Stimulated activated CD4-positive, alpha-beta T cell treated with anti-CD3 and anti-CD28 coated beads, Interleukin-2, amount 100 ng/mL, for 24 hours (primary cell): ENCODE measurements at places on chromosomes 11 and 22.

DNA sequence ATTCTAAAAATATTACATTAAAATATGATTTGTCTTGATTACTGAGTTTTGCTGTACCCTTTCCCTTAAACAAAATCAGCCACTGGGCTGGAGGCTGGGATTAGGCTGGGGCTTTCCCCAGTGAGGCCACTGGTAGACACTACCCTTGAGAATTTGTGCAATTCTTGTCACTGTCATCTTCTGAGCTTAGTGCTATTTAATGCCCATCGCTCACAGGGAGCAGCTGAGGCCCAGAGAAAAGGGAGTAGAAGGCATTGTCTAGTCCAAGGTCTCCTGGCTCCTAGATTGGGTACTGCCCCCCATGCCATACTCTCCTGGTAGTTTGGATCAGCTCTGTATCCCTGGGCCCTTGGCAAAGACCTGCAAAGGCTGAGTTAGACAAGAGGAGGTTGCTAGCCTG, 6.7 kb downstream of the CHRM1 start:
- DNase-seq = no peak

DNA sequence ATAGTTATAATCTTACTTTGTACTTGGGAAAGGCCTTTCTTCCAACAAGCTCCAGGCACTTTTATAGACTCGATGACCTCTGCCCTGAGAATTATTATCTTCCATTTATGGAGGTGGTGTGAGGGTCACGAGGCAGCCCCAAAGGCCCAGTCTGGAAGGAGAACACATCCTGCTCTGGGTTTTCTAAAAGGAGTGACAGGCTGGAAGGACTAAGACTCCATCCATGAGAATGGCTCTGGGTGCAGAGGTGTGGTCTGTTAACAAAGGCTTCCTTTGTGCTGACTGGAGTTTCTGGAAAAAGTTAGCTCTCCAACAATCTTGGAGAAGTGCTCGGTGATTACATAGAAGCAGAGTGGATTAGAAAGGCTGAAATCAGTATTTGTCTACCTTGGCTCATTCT, 74.7 kb upstream of the SESN3 start:
- DNase-seq = no peak

DNA sequence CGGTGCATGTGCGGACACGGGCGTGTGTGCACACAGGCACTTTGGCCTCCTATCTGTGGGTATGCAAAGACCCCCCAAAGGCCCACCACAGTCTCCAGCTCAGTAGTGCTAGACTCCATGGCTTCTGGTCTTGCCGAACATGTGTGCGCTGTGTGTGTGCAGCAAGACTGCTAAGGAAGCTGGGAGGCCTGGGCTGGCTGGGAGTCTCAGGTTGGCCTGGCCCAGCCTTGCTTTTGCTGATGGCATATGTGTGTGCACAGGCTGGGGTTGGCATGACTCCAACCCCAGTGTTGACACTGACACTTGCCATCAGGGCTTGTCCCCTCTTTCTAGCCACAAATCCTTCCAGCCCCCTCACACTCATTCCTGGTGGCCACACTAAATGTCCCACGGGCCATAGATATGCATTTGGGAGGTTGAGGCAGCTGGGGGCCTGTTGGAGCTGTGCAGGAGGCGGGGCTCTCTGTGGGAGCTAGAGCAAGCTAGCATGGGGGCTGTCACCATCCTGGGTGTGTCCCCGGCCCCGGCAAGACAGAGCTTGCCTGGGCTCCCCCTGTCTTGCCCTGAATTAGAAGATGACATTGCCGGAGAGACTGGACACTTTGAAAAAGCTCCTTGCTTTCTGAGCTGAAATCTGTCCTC, 60.9 kb upstream of the NECTIN1 start:
- no peak for DNase-seq

- no peak for DNase-seq
Measured at GRCh38 chr11:33396361-33396760, 139.2 kb downstream of the HIPK3 start.

GRCh38 chr22:48499456-48500425, 1327.9 kb downstream of the BRD1 start:
- DNase-seq = no peak

- DNase-seq = no peak
Measured at GRCh38 chr11:33214767-33215166, 42.4 kb upstream of the HIPK3 start.

GRCh38 chr11:69950621-69951020, 127.5 kb upstream of the ANO1 start:
- DNase-seq = no peak

DNA sequence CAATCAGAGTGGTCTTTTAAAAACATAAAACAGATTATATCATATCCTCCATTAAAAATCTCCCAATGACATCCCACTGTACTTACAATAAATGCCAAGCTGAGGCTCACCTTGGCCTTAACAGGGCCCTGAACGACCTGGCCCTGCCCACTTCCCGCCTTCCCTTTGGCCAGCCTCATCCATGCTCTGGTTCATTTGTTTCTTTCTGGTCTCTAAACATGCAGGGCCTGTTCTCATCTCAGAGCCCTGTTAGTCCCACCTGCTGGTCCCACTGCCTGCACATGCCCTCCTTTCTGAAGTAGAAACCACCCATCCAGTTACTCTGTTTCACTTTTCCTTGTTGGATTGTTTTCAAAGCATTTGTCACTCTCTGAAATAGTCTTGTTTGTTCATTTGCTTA, 227.4 kb downstream of the INSC start:
- DNase-seq = no peak

DNA sequence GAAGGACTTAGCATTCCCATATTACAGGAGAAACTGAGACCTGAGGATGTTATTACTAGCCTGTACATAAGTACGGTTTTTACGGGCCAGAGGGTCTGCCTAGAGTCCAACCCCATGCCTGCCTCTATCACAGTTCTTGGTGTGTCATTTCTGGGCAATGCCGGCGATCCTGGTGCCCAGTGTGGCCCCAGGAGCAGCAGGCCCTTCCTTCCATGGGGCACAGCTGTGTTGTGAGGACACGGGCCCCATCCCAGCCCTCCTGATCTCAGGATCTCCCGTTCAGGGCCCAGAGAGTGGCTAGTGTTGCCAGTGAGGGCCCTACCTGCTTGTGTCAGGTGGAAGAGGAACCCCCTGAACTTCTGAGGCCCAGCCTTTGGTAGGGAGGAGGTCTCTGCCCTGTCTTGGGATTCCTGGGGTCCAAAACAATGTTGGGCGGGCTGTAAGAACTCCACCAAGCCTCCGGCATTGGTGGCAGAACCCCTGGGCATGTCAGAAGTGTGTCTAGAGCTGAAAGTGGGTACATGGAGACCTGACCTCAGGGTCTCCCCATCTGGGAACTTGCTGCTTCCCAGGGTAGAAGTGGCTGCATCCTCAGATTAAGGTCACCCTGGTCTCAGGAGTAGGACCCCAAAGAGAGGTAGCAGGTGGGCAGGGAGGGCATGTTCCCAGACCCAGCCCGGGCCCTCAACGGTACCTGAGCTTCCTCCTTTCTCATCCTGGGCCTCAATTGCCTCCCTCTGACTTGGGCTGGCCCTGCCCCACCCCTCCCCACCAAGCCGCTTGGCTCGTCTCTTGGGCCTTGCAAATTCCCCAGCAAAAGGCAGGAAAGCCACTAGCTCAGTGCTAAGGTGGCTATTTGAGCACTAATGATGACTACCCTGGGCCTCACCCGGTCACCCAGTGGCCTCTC, 74.6 kb upstream of the KCNQ1OT1 start:
- peak; percentile 12 for DNase-seq

- no peak for DNase-seq
Measured at GRCh38 chr22:32926600-32926999, 125.1 kb downstream of the TIMP3 start.

DNA sequence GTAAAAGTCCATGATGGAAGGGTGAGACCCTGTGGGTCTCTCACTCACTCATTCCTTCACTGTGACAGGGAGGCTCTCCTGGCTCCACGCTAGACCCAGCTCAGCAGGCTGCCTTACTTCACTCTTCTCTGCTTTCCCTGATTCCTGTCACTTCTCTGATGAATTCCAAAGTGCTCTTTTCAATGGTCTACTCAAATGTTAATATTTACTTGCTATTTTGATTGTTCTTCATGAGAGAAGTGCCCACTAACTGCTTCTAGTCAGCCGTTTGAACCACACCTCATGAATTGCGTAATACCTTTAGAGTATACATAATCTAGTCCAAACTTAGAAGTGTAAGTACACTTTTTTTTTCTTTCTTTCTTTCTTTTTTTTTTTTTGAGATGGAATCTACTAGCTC, 1350.2 kb upstream of the RAG2 start:
- no peak for DNase-seq

GRCh38 chr11:9861860-9862725, 198.2 kb downstream of the SWAP70 start:
- peak; percentile 49 for DNase-seq

GRCh38 chr11:6413791-6414201, 5.1 kb downstream of the APBB1 start:
- peak; percentile 73 for DNase-seq

DNA sequence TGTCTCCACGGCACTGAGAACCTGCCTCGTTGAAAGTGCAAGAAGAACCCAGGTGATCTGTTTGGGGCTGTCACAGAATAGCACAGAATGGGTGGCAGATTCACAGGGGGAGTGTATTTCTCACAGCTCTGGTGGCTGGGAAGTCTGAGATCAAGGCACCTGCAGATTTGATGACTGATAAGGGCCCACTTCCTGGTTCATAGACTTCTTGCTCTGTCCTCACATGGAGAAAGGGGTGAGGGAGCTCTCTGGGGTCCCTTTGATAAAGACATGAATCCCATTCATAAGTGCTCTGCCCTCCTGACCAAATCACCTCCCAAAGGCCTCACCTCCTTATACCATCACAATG, 198.5 kb upstream of the SORL1-AS1 start:
- DNase-seq = no peak

DNA sequence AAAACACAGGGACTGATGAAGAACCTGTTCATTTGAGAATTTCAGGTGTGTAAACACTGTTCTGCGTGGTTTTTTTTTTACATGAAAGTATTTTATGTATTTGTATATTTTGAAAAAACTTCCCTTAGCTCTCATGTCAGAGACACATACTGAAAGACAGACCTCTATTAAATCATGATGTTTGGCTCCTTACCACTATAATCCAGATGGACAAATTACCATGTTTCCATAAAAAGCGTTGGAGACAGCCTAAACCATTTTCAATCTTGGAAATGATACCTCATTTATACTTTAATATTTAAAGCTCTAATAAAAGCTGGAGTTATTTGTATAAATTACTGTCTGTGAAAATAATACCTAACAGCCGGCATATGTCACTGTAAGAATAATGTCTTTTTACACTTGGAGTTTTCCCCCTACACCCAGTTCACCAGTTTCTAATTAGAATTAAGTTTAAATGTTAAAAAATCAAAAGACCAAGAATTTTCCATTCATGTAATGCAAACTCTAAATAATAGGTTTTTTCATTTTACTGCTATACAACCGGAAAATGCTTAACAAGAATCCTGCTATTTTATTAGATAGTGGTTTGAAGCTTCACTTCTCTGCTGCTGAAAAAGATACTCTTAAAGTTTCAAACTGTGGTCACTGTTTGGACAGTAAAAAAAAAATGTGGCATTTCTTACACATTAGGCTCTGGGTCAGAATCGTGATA, 30.8 kb downstream of the APLP2 start:
- DNase-seq = no peak

- no peak for DNase-seq
Measured at GRCh38 chr22:24996420-24996952, 44.0 kb downstream of the KIAA1671 start.

- DNase-seq = peak; percentile 89
Measured at GRCh38 chr22:37696657-37697537, at the start of gene TRIOBP. Gene TRIOBP (plus strand): TSS chr22:37697048. CDS start chr22:37701366, 4,318 bp downstream.
